Stimulated activated CD4-positive, alpha-beta T cell treated with anti-CD3 and anti-CD28 coated beads, Interleukin-2, amount 100 ng/mL, for 4 hours (primary cell): ENCODE measurements at places on chromosomes 1 and 21.

- DNase-seq: no peak
Measured at GRCh38 chr1:202374099-202374498, 25.6 kb downstream of the PPP1R12B start.

- no peak for DNase-seq
Measured at GRCh38 chr1:168428063-168428731, 115.6 kb downstream of the XCL2 start.

GRCh38 chr1:56526571-56527174 is 52.7 kb downstream of the PLPP3 start:
- DNase-seq: no peak

DNA sequence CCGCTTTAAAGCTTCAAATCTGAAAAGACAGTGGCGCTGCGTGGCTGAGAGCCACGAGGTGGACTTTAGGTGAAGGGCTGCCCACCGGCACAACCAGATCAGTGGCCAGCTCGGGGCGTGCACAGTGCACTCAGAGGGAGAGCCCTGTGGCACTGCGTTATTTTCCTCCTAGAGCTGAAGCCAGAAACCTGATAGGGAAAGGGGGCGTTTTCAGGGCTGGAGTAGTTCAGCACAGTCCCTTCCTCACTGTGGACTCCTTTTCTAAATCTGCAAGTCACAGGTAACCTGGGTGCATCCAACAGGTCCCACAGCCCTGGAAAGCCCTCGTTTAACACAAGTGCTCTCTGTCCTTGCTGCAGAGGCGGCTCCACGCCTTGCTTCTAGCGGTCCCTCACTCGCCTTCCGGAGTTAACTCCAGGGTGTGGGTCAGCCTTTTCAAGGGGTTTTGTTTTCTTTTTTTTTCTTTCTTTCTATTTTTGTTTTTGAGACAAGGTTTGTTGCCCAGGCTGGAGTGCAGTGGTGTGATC is 81.2 kb downstream of the GALNT2 start:
- DNase-seq: no peak

GRCh38 chr1:51728611-51729155 is 111.8 kb downstream of the OSBPL9 start:
- no peak for DNase-seq

DNA sequence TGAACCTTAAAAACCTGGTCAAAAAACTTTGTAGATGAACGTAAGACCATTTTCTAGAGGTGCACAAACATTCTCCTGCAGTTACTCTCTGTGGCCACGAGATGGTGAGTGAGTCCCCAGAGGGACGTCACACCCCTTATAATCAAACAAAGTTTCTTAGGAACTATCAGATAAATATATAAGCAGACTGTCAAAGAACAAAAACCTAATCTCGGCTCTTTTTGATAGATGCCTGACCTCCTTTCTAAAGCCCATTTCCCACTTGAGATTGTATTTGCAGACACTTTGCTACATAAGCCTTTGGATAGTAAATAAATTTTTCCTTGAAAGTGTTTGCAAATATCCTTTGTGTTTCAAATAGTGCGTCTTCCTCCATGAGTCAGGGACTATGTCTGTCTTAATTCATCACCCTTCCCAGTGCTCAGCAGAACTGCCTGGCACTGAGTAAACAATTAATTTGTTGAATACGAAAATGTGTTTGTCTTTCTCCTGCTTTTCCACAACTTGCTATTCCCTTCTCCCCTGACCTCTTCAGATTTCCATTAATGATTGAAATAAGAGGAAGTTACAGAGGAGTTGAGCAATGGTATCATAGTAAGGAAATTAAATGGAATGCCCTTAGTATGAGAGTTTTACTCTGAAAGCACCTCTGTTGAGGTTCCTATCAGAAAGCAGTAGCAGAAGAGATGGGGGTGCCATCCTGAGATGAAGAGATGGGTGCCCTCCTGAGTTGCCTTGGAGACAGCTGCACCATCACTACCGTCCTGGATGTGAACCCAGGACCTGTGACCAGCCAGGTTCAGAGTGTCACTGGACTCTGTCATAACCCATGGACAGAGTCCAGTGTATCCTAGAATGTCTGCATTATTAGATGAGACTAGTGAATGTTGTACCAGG is 57.8 kb upstream of the RAVER2 start:
- no peak for DNase-seq

- DNase-seq: no peak
Measured at GRCh38 chr1:32681509-32681908, 21.1 kb downstream of the SYNC start.

- no peak for DNase-seq
Measured at GRCh38 chr1:27218736-27219135, 15.7 kb upstream of the WDTC1 start.

- no peak for DNase-seq
Measured at GRCh38 chr1:47727051-47727696, 270.0 kb downstream of the TRABD2B start.

GRCh38 chr21:36747041-36747814 is 48.3 kb downstream of the SIM2 start:
- DNase-seq: no peak

DNA sequence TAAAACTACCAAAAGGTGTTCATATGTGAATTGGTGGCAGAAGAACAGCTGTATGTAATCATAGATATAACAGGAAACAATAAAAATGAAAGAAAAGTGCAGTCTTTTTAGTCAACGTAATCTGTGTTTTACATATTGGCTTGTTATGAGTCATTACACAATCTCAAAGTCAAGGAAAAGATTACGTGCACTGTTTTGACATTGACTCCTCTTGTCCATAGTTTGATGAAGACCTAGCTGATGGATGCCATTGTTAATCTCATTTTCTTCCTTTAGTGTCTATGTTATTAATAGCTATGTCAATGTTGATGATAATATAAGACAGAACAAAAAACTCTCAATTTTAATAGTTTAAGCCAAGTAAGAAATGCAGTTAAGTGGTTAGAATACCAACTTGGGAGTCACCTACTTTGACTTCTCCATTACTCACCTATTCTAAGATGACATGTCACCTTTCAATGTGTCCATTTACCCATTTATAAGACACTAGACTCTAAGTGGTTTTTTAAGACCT is 84.5 kb upstream of the SAMSN1 start:
- no peak for DNase-seq

DNA sequence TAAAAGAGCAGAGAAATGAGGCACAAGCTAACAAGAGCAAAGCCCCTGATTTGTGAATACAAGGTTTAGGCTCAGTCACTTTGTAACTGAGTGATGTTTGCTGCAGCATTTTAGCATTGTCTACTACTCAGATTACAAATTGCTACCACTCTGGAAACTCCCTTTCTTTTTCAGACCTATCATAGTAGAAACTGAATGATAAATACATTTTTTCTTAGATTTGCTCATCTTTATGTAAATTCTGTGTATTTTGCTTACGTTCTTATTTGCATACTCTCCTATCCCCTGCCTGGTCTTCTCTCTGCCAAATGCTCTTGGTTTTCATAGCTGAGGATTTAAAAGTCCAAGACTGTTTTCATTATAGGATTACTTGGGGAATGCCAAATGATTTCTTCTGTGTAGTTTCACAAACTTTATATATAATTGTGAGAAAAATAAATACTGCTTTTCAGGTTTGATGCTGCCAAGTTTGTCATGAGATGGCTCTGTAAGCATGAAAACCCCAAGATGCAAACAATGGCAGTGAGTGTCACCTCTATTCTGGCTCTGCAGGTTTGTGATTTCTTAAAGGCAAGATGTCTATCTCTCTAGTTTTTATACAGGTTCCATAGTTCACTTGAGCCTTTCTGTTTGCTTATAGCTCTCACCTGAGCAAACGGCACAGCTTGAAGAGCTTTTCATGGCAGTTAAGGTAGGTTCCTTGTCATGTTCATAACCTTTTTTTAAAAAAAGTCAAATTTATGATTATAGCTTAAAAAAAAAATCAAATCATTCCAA is 24.7 kb downstream of the ZYG11A start:
- no peak for DNase-seq

DNA sequence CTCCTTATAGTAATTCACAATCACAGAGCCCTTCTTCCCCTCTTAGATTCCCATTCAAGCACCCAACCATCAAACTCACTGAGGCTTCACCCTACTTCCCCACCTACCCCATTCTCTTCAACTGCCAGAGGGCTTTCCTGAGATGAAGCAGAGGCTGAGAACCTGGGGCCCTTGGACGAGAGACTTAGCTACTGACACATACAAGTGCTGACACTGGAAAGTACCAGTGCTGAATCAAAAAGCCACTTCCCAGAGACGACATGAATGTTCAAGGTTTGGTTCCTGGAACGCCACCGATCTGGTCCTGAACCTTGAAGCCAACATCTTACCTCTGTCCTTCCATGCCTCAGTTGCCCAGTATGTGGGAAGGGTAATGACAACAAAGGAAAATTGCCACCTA is 16.6 kb upstream of the RAP1A start:
- no peak for DNase-seq

GRCh38 chr1:165056914-165057313 is 299.6 kb downstream of the LMX1A start:
- DNase-seq: no peak

DNA sequence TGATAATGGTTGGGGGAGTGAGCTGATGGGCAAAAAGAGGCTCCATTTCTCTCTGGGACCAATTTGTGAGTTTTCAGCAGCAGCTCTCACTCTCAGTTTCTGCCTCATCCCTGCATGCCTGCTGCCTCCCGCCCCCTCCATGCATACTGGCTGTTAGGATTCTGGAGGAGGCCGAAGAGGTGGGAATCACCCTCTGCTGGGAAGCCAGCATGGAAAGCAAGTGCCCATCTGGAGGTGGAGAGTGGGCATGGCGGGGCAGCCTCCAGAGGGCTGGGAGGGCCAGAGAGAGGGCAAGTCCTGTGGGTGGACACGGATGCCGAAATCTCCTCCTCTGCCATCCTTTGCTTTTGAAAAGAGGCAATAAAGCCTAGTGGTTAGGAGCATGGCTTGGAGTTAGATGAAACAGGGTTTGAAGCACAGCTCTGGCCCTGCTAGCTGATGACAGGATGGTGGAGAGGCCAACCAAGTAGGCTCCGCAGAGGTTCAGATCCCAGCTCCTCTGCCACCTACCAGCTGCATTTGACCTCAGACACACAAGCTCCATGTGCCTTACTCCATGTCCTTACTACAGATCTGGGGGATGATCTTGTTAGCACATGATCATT is 113.4 kb downstream of the GRIK3 start:
- no peak for DNase-seq

DNA sequence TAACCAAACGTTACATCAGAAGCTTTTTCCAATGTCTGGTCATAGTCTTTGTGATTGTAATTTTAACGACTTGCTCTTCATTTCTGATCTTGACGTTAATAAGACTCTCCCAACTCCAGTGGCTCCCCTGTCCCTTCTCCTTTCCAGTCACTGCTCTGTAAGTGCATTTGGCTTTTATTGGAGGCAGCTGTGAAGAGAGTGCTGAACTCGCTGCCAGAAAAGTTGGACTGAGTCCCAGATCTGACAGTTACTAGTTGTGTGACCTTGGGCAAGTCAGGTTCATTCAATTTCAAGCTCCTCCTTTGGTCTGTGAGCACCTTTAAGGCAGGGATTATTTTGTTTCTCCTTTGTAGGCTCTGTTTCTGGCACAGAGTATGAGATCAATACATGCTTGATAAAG is 109.6 kb upstream of the TSPAN2 start:
- DNase-seq: no peak

GRCh38 chr1:67814121-67814772 is 19.0 kb downstream of the GNG12 start:
- DNase-seq: no peak
